M059J (cell line): ENCODE measurements at places on chromosomes 5 and 9.
A peak's percentile ranks its signal among the peaks of the same experiment; 100 is the strongest.

DNA sequence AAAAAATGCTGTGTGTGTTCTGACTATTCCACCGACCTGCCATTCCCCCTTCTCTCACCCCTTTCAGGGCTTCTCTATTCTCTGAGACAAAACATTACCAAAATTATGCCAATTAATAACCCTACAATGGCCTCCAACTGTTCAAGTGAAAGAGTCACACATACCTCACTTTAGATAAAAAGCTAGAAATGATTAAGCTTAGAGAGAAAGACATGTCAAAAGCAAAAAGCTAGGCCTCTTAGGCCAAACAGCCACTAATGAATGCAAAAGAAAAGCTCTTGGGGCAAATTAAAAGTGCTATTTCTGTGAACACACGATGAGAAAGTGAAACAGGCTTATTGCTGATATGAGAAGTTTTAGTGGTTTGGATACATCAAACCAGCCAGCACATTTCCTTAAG lies 279.6 kb upstream of the GRAMD2B start:
- DNase-seq = no peak

- no peak for DNase-seq
Observed at GRCh38 chr5:179801304-179802206, 5.1 kb downstream of the MGAT4B start.

GRCh38 chr5:178232124-178232919 lies at the start of gene PHYKPL:
TSS of gene PHYKPL (minus strand) at chr5:178232802. CDS start at chr5:178232550, 252 bp downstream.
- DNase-seq = peak; percentile 74

- DNase-seq = peak; percentile 93
Observed at GRCh38 chr5:149011084-149011483, 51.8 kb downstream of the SH3TC2 start.

- no peak for DNase-seq
Observed at GRCh38 chr5:93018461-93018860, 562.6 kb downstream of the NR2F1-AS1 start.

DNA sequence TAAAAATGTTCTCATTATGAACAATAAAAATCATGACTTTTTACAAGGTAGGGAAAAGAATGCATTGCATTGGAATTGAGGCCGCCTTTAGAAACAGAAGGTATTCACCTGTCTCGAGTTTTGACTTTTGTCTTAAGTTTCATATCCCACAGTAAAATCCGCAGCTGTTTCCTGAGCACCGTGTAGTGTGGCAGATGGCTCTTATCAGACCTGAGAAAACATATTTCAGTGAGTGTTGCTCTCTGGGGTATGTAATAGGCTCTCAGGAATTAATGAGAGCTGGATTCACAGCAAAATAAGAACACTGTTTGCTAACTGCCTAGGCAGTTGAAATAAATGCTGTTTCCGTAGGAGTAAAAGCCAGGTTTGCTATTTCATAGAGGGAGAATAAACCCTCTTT lies 221.4 kb downstream of the CFAP90 start:
- no peak for DNase-seq

DNA sequence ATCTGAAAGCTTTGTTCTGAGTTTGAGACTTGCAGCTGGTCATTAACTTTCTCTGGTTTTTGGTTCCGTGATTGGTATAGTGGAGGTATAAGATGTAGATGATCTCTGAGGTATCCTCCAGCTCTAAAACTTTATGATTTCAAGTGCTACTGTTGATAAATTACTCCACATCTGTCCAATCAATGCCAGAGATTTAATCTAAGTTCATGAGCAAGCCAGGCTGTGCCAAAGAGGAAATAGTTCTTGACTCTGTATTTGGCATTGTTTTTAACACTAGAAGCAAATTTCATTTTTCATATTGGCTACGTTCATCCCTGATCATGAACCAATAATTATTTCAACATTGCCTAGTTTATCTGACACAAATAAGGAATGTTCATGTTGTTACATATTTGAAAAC lies 28.5 kb upstream of the CHD1 start:
- no peak for DNase-seq

GRCh38 chr9:99335280-99335679 lies 113.2 kb downstream of the SEC61B start:
- no peak for DNase-seq

DNA sequence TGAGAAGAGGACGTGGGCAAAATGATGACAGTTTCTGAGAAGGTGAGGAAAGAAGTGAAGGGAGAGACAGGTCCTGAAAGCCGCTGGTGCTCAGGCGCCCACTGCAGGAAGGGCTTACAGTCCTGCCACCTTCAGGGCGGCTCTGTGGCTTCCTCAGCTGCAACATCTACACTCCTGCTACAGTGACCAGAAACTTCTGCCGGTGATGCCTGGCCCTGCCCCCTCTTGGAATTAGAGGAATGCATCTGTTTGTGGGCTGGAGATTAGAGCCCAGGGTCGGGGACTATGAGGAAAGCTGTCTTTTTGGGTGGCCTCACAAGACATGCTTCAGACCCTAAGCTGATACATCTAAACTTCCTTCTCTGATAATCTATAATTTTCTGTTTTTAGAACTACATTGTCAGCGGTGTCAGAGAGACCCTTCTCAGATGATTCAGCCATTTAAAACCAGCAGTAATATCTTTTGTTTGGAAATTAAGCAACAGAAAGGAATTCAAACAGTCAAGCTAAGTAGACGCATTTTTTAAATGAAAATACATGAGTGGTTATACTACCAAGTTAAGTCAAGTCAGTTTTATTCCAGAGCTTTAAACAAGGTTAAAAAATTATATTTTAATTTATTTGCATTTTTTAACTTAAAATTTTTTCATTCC lies 30.4 kb downstream of the PRDM6 start:
- DNase-seq = peak; percentile 75

DNA sequence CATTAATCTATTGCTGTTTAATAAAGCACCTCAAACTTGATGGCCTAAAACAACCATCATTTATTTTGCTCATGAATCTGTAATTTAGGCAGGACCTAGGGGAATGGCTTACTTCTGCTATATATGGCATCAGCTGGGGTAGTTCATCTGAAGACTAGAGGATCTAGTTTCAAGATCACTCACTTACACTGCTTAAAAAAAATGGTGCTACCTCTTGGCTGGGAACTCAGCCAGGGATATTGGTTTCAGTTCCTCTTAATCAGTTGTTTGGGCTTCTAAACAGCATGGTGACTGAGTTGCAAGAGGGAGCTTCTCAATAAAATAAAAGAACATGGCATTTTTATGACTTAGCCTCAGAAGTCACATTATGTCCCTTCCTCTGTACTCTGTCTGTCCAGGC lies 142.0 kb downstream of the FAM114A2 start:
- peak; percentile 88 for DNase-seq

DNA sequence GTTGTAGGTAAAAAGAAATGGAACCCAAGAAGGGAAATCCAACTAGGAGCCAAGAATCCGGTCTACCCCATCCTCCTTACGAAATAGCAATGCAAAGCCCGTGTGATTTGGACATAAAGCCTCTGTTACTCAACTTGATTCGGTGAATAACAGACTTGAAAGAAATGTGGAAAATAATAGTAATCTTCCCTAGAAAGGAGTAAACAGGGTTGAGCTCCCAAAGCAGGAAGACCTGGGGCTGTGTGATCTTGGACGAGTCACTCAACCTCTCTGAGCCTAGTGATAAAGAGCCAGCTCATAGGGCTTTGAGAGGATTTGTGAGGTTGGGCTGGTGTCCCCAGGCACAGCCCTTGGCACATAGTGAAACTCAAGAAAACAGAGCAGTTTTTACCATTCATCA lies 42.7 kb upstream of the IL17B start:
- no peak for DNase-seq

DNA sequence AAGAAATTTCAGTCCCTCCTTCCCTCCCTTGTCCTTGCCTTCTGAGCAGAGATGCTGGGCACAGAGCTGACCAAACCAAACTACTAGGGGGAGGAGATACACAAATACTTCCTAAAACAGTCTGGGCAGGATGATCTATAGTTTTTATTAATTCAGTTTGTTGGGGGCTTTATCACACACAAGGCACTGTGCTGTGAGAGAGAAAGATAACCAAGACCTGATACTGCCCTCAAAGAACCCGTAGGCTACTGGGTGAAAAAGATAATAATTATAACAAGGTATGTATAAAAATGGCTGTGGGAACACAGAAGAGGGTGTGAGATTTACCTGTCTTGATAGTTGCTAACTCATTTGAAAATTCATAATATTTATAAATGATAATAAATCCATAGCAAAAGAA lies 354.7 kb downstream of the NDUFS4 start:
- no peak for DNase-seq

- no peak for DNase-seq
Observed at GRCh38 chr5:59832577-59833301, 60.8 kb downstream of the PDE4D start.

DNA sequence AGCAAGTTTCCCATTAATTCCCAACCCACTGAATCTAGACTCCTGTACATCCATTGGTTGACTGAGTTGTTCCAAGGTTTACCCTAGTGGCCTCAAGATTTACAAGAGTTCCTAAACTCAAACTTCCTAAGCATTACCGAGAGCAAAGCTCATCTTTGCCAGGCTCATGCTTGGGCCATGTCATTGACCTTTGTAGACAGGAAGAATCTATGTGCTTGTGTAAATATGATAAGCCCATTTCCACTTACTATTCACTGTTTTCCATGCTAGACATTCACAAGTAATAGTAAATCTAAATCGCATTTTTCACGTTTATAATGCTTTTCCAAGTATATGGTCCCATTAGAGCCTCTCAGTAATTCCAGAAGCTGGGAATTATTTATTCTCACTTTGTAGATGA lies 534.5 kb upstream of the CLINT1 start:
- DNase-seq = no peak

DNA sequence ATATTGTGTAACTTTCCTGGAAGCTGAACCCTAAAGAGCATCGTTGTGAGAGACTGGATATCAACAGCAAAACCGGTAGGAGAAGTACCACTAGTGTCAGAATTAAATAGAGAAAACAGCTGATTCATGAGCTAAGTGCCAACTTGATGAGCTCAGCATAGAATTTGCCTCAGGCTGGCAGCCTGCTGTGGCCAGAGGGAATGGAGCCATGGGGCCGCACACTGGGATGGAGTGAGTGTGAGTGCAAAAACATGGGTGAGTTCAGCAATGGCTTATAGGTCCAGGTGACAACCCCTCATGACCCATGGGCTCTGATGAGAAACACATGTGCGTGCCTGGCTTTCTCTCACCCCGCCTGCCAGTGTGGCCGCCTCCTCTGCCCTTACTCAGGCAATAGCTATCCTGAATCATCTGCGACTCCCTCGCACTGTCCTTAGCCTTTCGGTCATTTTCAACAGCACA lies 25.4 kb downstream of the ADAMTS16 start:
- peak; percentile 93 for DNase-seq

DNA sequence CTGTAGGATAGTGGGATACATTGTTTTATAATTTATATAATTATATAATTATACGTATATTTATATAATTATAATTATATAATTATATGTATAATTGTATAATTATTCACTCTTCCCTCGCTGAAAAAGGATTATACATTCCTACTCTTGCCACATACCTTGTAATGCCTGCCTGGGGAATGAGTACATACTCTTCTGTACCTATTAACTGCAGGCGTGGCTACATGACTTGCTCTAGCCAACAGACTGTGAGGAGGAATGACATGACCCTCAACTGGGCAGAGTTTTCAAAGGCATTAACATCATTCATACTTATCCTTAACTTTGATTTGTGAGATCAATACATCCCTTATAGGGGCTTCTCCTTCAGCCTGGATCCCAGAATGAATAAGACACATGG lies 19.1 kb downstream of the ERMP1 start:
- DNase-seq = no peak

GRCh38 chr5:95858023-95858461 lies 35.5 kb upstream of the GLRX start:
- DNase-seq = peak; percentile 94

DNA sequence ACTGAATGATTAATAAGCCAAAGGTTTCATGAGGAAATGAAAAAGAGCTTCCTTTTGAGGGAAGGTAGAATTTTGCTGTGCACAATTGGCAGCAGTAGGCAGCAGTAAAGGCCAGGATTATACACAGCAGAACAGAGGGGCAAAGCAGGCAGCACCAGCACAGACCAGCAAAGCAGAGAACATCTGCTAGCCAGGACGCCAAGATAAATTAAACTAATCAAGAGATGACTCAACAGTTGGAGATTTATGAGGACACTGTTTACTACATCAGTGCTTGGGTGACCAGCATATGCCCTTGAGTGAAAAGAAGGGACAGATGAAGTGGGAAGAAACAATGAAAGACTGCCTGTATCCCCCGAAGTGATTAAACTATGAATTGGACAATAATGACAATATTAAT lies 871.4 kb upstream of the CDH10 start:
- peak; percentile 63 for DNase-seq

DNA sequence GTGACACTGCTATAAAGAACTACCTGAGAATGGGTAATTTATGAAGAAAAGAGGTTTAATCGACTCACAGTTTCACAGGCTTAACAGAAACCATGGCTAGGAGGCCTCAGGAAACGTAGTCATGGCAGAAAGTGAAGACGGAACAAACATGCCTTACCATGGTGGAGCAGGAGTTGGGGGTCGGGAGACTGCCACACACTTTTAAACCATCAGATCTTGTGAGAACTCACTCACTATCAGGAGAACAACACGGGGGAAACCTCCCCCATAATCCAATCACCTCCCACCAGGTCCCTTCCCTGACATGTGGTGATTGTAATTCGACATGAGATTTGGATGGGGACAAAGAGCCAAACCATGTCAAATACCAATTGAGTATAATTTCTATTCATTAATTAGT lies 2392.6 kb upstream of the C9orf72 start:
- no peak for DNase-seq

GRCh38 chr9:128469070-128469469 lies 13.3 kb downstream of the ODF2 start:
- DNase-seq = no peak

- no peak for DNase-seq
Observed at GRCh38 chr9:81344366-81344765, 345.0 kb downstream of the TLE1 start.

GRCh38 chr5:123033157-123033671 lies 3.3 kb downstream of the PPIC start:
- peak; percentile 24 for DNase-seq

GRCh38 chr5:107676702-107677101 lies 6.0 kb upstream of the EFNA5 start:
- DNase-seq = peak; percentile 16

DNA sequence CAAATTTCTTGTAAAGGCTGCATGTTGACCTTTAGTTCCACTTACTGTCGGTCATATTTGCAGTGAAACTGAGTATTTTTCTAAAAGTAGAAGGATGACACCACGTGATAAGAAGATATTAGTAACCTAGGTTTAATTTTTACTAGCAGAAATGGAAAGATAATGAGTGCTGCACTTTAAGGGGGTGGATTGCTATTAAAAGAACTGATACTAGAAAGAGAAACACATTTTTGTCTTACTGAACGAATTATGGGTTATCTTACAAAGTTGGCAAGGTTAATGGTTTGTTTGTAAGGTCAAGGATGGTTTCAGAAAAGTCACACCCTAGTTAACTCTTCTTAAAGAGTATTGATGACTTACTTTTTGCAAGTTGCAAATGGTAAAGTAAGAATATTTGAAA lies 2.4 kb downstream of the MACIR start:
- no peak for DNase-seq

DNA sequence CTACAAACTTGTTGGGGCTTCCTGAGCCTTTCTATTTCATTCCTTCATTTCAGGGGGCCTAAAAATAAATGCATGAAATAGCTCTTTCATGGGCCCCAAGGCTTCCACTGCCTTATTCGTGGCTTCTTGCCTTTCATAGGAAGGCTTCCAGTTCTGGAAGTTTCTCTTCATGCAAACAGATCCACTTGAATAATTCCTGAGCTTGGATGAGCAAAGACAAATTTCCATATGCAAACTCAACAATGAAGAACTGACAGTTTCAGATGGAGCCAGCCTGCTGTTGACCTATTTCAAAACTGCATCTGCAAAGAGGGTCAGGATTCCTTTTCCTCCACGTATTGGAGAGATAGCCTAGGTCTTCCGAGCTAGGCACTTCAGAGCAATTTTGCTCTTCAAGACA lies 142.1 kb downstream of the MLLT3 start:
- no peak for DNase-seq
